Cerebellar nuclear complex (tissue), 1 donor: ENCODE measurements at places on chromosomes 6 and 20.

GRCh38 chr6:73505142-73505541 is 15.7 kb downstream of the EEF1A1 start:
- DNase-seq, result no peak

DNA sequence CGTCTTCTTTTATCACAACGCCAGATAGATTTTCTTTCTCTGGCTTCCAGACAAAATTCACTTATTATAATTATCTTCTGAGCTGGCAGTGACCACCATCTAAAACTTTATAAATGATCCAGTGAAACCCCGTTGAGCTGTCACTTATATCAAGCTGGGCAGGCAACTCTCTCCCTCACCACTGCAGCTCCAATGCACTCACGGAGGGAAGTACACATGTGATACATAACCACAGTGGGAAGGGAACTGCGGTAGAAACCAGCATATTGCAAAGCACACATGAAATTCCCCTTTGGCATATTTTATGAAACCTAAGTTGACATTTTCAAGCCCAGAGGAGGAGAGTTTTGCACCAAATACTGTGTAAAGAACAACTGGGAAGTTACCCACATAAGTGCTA is 536.9 kb downstream of the HACE1 start:
- DNase-seq, result no peak

DNA sequence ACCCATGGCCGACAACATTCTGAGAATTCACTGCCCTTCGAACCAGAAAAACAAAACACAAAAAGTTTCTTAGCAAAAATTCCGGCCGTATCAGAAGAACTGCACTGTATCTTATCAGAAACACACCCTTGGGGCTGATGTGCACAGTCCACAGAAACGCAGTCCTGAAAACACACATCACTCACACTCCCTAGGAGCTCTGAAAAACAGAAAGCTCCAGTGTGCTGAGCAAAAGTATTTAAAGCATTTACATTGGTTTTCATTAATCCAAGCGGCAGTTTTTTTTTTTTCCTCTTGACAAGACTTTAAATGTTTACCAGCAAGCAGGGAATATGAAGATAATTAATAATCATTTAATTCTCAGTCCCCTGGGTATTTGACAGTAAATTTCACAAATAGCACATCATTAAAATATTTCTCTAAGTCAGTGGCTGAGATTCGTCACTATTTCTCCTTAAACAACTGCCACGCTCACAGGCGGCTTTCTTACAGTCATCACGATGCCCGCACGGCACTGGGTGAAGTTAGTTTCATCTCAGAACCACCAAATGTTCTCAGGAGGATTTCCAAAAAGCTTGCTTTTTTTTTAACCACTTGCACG is 13.3 kb downstream of the NFATC2 start:
- DNase-seq, result no peak

DNA sequence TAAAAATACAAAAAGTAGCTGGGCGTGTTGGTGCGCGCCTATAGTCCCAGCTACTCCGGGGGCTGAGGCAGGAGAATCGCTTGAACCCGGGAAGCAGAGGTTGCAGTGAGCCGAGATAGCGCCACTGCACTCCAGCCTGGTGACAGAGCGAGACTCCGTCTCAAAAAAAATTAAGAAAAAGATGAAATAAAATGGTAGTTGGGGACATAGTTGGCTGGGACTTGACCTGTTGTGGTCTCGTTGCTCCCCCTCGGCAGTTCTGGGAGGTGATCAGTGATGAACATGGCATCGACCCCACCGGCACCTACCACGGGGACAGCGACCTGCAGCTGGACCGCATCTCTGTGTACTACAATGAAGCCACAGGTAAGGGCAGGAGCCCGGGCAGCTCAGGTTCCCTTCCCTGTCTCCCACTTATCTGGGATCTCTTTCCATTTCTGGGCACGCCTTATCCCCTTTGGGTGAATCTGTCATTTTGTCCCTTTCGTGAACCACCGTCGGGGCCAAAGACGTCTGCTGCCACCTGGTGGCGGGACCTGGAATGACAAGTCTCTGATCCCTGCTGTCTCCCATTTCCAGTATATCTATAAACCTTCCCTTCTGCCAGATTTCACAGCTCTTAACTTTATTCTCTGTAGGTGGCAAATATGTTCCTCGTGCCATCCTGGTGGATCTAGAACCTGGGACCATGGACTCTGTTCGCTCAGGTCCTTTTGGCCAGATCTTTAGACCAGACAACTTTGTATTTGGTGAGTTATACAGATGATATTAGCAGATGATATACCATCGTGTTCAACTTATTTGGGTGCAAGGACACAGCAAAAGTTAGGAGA is 2.3 kb downstream of the TUBB start:
- DNase-seq, result no peak

DNA sequence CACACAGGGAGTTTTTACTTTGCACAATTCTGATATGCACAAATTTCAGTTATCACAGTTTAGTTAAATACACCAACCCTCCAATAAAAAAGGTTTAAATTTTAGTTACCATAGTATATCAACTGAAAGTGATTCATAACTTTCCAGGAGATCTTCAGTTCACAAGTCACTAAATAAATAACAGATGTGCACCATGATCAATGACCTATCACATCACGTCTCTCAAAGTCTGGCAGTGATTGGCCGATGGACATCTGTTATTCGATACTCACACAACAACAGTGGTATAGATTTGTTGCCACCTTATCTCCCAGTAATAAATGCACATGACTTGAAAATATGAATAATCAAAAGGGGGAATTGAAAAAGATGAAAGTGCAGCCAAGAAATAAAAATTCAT is 66.8 kb upstream of the PTCHD4 start:
- no peak for DNase-seq

- no peak for DNase-seq
Measured at GRCh38 chr6:133948472-133948871, 4.6 kb upstream of the TBPL1 start.

GRCh38 chr6:45959534-45960145 is 56.0 kb downstream of the CLIC5 start:
- DNase-seq, result no peak

GRCh38 chr20:17536944-17537444 is 5.8 kb upstream of the BFSP1 start:
- DNase-seq, result peak; percentile 27

DNA sequence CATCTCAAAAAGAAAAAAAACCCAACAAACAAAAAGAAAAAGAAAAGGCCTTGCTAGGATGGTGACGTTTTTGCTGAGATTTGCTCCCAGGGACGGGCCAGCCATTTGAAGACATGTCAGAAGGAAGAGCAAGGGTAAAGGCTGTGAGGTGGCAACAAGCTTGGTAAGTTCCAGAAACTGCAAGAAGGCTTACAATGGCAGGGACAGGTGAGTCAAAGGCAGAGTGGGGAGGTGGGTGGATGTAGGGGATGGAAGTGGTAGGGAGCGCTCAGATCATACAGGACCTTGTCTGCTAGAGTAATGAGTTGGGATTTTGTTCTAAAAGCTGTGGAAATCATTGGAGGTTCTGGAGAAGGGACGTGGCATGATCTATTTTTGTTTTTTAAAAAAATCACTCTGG is 4.3 kb downstream of the KIF3B start:
- DNase-seq, result no peak

DNA sequence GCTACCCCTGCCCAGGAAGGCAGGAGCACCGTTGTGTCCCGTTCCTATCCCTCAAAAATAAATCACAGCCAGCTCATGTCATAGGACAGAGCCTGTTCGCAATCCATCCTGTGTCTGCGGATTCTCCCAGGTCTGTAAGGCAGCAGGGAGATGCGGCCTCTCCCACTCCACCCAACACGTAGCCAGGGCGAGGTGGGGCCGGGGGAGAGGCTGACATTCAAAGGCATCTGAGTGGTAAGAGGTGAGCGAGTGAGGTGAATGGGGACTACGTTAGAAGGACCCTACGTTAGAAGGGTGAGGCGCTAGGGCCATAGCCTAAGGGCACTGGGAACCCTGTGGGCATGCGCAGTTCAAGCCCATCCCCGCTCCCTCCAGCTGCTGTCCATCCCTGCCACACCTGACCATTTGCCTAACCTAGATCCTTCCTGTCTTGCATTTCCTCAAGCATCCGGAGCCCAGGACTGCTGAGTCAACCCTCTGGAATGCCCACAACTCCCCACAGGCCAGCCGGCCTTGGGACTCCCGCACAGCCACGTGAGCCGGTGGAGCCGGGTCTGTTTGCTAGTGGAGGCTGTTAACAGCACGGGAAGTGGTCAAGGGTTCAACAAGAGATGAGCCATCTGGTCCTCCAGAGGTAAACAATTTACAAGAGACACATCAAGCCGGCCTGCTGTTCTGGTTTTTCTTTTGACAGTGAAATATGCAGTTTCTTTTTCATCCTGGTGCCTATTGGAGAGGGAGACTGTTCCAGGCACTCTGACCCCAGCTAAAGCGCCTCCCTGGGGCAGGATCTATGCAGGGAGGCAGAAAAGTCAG is 45.9 kb downstream of the RIPOR3 start:
- no peak for DNase-seq

DNA sequence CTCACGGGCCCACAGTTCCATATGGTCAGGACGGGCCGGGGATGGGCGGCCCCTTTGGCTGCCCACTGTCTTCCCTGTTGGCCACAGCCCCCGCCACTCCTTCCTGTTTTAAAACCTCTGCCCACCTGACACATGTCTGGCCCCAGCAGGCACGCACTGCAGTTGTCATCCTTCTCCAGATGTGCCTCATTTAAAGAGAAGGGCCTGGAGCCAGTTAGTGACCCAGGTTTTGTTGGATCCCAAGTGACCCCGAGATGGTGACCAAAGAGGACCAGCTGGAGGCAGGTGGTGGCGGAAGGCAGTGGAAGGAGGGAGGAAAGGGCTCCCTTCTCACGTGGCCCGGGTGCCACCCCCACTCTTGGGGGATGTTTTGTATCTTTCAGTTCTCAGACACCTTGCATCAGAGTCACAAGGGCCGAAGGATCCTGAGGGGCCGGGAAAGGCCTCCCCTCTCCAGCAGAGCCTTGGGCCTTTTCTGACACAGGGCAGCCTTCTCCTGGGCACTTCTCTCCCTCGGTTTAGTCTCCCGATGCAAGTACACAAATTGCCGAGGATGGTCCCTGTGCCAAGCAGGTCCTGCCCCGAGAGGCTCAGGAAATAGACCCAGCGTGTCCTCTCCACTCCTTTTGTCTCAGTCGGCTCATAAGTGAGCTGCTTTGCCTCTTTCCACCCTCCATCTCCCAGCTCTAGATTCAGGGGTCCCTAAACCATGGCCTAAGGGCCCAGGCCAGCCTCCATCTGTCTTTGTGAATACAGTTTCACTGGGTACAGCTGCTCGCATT is 117.6 kb downstream of the SULF2 start:
- no peak for DNase-seq

DNA sequence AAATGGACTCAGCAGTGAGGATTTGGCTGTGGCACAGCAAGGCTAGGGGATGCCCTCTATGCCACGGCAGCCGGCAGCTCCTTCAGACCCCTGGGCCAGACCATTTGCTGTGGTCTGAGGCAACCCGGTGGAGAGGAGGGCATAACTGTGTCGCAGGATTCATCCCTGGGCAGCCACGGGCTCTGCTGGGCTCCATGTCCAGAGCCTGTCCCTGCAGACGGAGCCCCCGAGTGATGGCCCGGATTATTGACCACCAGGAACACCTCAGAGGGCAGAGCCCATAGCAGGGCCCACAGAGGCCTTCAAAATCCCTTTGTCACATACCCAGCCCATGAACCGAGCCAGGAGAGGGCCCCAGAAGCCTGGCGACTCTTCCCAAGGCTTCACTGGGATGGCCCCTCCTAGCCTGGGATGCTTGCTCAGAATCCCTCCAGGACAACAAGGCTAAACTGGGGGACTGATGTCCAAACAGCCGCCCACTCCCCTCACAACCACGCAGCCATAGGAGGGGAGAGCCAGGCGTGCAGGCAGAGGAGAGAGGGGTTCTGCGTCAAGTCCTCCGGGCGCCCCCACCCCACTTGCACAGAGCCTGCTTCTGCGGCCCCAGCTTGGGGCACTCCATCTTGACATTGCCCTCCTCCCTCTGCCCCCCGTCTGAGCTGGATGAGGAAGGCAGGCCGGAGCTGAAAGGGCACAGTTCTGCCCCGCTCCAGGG is 68.2 kb upstream of the AFDN start:
- no peak for DNase-seq

- DNase-seq, result no peak
Measured at GRCh38 chr6:56534680-56535419, 107.8 kb downstream of the DST start.

DNA sequence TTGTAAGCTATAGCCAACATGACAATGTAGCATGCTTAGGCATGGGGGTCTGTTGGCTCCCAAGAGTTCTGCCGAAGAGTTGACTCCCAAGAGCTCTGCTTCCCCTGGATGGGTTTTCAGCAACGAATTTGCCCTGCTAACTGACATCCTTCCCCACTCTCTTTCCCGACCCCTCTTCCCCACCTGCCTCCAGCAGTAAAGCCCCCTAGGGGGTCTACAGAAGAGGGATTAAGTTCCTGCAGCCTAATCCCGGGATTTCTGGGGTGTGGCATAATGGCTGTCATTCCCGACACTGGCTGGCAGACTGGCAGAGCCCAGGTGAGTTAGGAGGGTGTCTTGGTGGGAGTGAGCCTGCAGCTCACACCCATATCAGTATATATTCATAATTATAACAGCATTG is 121.0 kb upstream of the ZNF184 start:
- DNase-seq, result no peak

DNA sequence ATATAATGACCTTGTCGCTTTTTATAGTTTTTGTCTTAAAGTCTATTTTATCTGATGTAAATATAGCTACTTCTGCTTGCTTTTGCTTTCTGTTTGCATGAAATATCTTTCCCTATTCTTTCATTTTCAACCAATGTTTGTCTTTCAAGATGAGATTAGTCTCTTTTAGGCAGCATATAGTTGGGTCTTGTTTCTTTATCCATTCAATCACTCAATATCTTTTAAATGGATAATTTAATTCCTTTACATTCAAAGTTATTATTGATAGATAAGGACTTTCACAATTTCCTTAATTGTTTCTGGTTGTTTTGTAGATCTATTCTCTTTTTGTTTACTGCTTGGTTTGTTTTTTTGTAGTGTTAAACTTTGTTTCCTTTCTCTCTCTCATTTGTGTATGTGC is 43.5 kb upstream of the TPD52L1 start:
- no peak for DNase-seq

DNA sequence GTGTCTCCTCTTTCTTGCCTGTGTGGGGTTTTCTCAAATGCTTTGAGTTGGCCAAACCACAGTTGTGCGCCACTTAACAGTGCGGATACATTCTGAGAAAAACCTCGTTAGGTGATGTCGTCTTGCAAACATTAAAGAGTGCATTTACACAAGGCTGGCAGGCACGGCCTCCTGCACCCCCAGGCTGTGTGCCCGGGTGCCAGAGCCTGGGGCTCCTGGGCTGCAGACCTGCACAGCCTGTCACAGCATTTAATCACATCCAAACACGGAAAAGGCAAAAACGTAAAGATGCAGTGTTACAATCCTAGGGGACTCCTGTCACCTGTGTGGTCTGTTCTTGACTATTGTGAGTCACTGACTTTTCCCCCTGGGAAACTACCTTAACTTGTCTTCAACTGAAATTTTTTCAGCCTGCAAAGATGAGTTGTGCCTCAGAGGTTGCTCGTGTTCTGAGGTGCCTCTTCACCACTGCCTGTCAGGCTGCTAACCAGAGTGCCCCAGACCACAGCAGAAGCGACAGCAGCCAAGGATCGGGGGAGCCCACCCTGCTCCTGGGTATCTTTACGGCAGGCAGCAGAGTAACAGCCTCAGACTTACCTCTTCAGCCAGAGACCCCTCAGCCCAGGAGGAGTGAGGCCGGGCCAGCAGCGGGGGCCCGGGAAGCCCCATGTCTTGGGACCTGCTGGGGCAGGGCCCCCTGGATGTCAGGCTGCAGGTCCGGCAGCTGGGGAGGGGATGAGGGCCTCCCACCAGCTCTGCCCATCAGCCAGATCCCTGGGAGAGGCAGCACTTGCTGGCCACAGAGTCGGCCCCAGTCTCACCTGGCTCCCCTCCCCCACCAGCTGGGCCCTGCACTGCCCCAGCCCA is 683 bp upstream of the C20orf204 start:
- DNase-seq, result no peak

- no peak for DNase-seq
Measured at GRCh38 chr6:33726696-33727095, 15.2 kb upstream of the UQCC2 start.
